ENCODE measurements at places on chromosomes 5 and 9. TPM values are rescaled to one million over a fixed set of nuclear protein-coding genes. Genes with fewer than 3 reads are reported as not detected.

The RBM22 gene
- total RNA-seq = 18.7 TPM

The GAS1 gene
- total RNA-seq = 136 TPM

The SPINK7 gene
- not detected for total RNA-seq

The LCN2 gene
- not detected for total RNA-seq

The IL33 gene
- total RNA-seq = 7.3 TPM

The FOXD4L3 gene
- total RNA-seq = not detected

The SPINK6 gene
- not detected for total RNA-seq

The APBA1 gene
- total RNA-seq = 11.2 TPM

The ANKRD33B gene
- 1.6 TPM for total RNA-seq

The SLC34A3 gene
- under 0.01 TPM for total RNA-seq

The GFI1B gene
- total RNA-seq = 0.32 TPM

The ARID3C gene
- total RNA-seq = not detected

The HARS1 gene
- 56.4 TPM for total RNA-seq

The PCDHA5 gene
- under 0.01 TPM for total RNA-seq

The LCN10 gene
- total RNA-seq = not detected

The CHSY3 gene
- 9.9 TPM for total RNA-seq

The TAF1L gene
- total RNA-seq = not detected

The CDC20B gene
- total RNA-seq = not detected

The F12 gene
- 0.43 TPM for total RNA-seq

The BNC2 gene
- 41.6 TPM for total RNA-seq

The OSMR gene
- 114 TPM for total RNA-seq

The SLC1A3 gene
- total RNA-seq = 1.3 TPM

The CIZ1 gene
- 35.4 TPM for total RNA-seq

The SPAG8 gene
- 0.86 TPM for total RNA-seq

The PCDHGA2 gene
- total RNA-seq = 2.6 TPM

The RANBP3L gene
- total RNA-seq = 1.3 TPM

The TRIM7 gene
- 2.2 TPM for total RNA-seq

The SCGB3A2 gene
- total RNA-seq = not detected

The SVEP1 gene
- total RNA-seq = 81.2 TPM

The FAM221B gene
- total RNA-seq = not detected

The PNPLA7 gene
- total RNA-seq = 0.64 TPM

The NUP214 gene
- total RNA-seq = 17.1 TPM
